ENCODE measurements at places on chromosomes 4 and X.

- no peak for DNase-seq
Measured at GRCh38 chr4:70739496-70740337, 18.0 kb downstream of the RUFY3 start.

GRCh38 chrX:133953078-133953477 is 32.3 kb downstream of the GPC3 start:
- no peak for DNase-seq

- DNase-seq, result no peak
Measured at GRCh38 chrX:119942831-119943184, 743 bp downstream of the NKAP start.

GRCh38 chr4:136784326-136784725 is 748.0 kb downstream of the PCDH18 start:
- DNase-seq, result no peak

GRCh38 chr4:157128395-157128794 is 52.4 kb downstream of the GLRB start:
- DNase-seq, result peak; percentile 23

GRCh38 chrX:29935455-29935854 is 279.9 kb upstream of the MAGEB2 start:
- no peak for DNase-seq

GRCh38 chr4:52660643-52661042 is 1.5 kb upstream of the USP46 start:
- no peak for DNase-seq

- peak; percentile 89 for DNase-seq
Measured at GRCh38 chr4:6991771-6992557, 51.2 kb upstream of the TADA2B start.

- DNase-seq, result no peak
Measured at GRCh38 chr4:107939307-107939706, 8.0 kb downstream of the CYP2U1 start.

DNA sequence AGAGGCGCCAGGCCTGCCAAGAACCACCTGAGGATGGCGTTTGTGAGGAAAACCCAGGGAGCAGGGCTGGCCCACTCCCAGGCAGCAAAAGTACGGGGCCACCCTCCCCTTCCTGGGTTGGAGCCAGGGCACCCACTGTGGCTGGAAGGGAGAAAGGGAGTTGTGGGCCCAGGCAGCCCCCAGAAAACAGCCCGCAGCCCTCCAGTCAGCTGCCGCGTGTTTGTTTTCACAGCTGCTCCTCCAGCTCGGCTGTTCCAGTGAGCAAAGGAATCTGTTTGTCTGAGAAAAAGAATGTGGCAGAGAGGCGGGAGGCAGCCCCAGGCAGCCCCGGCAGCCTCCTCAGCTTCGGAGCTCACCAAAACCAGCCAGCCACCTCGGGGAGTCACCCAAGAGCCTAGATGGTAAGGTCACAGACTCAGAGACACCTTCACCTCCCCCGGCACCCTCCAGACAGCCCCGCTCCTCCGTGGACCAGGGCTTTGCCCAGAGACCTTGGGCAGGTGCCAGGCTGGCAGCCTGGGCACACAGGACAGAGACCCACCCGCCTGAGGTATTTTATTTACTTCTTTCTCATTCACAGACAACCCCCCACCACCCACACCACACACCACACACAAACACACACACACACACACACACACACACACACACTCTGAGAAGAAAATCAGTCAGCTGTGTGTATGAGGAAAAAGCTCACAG is 338.1 kb downstream of the BCOR start:
- DNase-seq, result peak; percentile 3

DNA sequence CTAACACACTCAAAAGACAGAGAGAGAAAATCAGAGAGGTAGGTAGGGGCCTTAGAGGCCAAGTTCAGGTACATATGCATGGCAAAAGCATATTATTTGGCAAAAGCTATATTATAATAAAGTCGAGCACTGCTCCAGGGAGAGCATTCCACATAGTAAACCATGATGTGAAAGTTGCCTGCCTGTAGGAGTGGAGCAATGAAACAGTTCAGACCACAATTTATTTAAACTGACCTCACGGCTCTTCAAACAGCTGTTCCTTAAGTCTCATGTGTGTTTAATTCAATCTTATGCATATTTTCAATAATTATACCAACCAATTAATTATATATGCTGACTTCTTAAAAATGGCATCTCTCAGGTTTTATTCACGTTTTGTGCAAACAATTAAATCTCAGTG is 3.3 kb downstream of the RFC1 start:
- no peak for DNase-seq

GRCh38 chr4:75922588-75922987 is 18.2 kb downstream of the NAAA start:
- no peak for DNase-seq

DNA sequence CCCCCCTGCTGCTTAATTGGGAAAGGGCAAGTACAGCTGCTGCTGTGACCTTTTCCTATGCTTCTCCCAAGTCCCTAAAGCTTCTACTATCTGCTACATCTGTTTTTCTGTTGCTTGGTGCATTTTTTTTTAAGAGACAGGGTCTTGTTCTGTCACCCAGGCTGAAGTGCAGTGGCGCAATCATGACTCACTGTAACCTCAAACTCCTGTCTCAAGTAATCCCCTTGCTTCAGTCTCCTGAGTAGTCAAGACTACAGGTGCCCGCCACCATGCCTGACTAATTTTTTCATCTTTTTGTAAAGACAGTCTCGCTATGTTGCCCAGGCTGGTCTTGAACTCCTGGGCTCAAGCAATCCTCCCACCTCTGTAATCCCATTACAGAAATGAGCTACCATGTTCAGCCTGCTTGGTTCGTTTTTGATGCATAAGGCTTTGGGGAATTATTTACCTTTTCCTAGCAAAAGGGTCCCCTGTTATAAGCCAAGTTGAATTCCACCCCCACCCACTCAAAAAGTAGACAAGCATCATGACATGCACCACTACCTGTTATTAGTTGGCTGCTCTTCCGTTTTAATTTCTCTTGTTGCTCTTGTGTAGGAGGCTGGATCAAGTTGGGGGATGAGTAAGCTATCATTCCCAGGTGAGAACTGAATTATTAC is 39.6 kb downstream of the DGKK start:
- no peak for DNase-seq

DNA sequence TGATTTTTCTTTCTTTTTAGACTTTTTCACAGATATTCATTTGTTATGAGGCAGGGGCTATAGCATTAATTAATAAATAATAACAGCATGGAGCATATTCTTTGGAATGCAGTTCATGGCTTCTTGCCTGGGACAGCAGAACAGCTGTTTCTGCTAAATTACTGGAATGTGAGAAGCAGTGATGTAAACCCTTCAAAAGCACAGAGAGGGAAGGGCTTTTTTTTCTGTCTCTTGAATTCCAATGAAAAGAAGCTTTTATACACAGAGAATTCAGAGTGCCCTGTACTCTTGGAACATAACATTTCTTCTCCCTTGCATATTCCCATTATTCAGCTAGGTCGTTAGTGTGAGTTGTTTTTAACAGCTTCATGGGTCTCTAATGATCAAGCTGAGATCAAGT is 28.5 kb upstream of the ANK2 start:
- no peak for DNase-seq

All from amniotic stem cell (primary cell).